ENCODE measurements at places on chromosomes 5 and 9.

DNA sequence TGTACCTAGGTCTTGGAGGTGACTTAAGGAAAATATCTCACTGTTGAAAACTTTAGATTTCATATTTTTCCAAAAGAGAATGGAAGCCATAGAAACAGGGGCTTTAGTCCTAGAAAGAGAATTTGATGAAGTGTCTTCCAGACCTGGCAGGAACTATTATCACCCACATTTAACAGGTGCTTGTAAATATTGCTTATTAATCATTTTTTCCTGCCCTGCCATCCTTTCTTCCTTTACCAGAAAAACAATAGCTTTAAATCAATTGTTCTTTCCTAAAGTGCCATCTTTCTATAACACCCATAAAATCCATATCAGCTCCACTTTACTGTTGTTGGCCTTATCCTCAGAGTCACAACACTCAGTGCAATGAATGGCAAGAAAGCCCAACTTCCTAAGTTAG lies 350.9 kb downstream of the YTHDC2 start:
- no peak for DNase-seq

DNA sequence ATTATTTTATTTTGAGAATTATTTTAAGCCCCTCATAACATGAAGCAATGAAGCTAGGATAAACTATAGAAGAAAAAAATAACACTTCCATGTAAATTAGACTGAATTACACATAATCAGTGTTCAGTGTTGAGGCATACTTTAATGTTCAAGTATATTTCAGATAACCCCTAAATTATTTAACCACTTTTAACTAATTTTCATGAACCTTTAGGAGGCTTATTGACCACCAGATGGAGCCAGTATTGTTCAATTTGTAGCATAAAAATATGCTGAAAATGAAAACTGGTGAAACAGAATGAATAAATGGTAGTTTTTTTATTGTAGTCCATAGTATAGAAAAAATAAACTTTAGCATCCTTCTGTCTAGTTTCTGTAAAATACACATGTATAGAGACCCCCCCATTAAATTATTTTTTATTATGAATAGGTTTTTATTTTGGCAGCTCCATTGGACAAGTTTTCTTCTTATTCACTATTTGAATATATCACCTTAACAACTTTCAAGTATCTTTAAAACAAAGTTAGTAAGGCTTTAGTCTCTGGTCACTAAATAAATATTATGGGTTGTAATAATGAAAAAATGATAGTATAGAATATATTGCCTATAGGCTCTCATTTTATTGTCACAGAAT lies 190.1 kb downstream of the CWC27 start:
- no peak for DNase-seq

DNA sequence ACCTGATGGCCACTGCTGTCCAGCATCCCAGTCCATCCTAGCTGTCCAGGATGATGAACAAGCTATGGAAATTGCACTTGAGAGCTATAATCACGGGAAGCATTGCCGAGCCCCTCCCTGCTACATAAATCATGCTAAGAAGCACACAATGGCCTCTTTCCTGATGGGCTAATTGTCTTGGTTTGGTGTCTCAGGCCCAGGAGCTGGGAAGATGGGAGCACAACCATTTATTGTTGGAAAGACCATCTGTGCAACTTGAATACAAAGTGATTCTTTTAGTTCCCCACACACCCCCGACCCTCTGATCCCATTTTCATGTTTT lies 80.4 kb downstream of the RGS3 start:
- no peak for DNase-seq

DNA sequence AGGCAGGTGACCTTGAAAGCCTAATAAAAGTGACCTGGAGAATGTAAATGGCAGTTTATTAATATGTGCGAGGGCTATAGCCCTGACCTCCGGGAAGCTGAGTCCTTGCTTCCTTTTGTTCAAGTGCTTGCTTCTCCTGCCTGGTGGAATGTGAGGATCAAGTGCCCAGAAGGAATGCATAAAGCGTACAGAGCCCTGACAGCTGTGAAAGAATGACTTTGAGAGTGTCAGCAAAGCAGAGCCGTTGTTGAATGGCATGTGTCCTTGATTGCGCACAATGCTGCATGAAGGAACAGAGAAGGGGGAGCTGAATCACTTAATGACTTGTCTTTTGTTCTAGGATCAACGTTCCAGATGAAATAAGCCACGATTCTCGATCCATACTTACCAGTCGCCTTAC lies 133.0 kb downstream of the SLF1 start:
- no peak for DNase-seq

DNA sequence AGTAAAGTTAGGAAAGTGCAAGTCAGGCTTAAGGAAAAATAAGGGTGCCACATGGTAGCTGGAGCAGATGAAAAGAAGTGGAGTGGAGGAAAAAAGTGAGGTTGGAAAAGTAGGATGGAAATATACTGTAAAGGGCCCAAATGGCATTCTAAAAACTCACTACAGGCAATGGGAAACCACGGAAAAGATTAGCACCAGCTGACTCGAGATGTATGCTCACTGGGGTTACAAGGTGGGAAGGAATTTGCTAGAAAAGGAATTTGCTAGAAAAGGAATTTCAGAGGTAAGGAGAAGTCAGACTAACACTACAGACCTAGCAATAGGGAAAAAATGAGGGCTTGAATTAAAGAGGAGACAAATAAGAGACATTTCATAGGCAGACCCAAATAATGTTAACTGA lies 3.6 kb downstream of the PSMD5 start:
- DNase-seq: no peak

DNA sequence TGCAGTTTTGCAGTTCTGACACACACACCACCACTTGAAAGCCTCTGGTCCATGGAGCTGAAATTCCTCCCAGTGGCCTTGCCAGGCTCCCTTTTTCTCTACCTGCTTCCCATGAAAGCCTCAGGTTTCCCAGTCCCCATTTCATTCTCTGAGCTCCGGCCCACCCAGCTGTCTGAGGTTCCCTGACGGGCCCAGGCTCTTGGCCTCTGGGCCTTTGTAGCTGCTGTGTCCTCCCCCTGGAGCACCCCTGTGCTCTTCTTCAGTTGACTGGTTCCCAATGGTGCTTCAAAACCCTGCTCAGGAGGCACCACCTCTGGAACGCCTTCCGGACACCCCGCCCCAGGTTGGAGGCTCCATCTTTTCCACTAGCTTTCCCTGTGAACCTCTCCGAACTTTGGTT lies 155.9 kb upstream of the SHB start:
- DNase-seq: no peak

DNA sequence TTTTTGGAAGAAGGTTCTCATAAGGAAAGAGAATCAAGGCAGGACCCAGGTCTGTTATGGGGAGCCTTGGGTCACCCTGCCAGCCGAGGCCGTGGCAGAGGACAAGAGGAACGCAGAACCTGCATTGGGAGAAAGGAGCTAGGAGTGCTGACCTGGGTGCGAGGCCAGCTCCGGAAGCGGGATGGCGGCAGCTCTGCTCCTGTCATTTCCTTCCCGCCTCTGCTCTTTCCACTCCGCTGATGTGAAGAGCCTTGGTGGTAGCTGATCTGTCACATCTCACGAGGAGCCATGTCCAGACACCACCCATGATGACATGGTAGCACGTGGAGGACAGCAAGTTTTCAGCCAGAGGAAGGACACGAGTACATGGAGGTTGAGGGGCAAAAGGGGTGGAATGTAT lies 109.5 kb upstream of the COL5A1 start:
- DNase-seq: no peak

GRCh38 chr5:145856285-145856818 lies 16.5 kb downstream of the GRXCR2 start:
- no peak for DNase-seq

- no peak for DNase-seq
Measured at GRCh38 chr9:129655154-129655553, 10.3 kb upstream of the PRRX2 start.

- DNase-seq: no peak
Measured at GRCh38 chr5:9468060-9468388, 77.9 kb downstream of the SEMA5A start.

DNA sequence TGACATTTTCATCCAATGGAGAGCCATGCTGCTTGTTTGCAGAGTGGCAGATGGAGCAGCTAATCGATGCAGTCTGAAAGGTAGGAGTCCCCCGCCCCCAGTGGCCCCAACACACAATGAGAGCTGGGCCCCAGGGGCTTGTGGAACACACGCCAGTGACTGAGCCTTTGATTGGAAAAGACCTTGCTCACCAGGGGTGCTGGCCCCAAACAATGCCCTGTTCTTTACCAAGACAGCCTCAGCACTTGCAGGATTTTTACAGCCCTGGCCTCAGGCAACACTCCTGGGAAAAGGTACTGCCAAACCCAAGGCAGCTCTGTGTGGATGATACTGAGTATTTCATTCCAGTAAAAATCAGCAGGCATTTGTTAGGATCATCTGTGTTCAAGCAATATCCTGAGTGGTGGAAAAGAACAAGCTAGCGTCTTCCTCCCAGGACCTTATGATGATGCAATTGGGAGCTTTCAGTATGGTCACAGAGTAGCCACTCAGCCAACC lies 276.8 kb upstream of the CLINT1 start:
- DNase-seq: no peak

GRCh38 chr5:179110528-179110927 lies 50.4 kb downstream of the ZNF354C start:
- DNase-seq: no peak

DNA sequence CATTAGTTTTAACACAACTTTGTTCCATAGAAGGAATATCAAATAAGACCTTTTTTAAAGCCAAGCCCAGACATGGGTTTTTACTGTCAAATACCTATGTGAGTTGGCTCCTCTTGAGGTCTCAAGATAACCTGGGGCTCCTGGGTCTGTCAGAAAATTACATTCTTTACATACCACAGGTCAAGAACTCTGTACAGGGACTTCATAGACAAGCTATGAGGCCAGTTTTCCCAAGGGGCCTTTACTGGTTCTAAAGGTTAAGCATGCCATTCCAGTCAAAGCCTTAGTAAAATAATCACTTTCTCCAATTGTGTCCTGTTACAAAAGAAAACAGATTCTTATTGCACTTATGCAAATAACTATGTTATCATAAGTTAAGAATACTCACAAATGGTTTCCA lies 15.5 kb upstream of the SMC2 start:
- DNase-seq: no peak

DNA sequence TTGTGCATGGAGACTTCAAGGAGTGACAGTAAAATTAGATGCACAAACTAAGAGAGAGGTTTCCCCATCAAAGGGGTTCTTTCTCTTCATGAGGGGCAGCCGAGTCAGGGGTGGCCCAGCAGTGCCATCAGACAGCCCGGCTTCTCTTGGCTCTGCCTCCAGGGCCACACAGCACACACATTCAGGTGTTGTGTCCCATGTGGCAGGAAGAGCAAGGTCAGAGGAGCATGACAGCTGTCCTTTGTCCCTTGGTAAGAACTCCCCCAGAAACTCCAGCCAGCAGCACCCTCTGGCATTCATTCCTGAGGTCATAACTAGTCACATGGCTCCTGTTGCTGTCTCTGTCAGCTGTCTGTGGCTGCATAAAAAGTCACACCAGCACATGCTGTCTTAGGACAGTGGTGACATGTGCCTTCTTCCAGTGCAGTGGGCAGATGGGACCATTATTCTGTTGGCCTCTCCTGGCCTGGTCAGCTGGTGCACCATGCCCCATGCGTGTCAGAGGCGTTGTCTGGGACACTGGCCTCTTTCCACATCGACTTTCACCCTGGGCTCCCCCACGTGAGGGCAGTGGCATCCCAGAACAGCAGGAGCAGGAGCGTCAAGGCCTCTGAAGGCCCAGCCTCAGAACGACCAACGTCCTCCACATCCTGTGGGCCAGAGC lies 78.4 kb upstream of the OTULINL start:
- no peak for DNase-seq

- DNase-seq: no peak
Measured at GRCh38 chr9:84592918-84593317, 76.6 kb upstream of the NTRK2 start.

- no peak for DNase-seq
Measured at GRCh38 chr9:22257026-22257816, 189.4 kb upstream of the DMRTA1 start.

DNA sequence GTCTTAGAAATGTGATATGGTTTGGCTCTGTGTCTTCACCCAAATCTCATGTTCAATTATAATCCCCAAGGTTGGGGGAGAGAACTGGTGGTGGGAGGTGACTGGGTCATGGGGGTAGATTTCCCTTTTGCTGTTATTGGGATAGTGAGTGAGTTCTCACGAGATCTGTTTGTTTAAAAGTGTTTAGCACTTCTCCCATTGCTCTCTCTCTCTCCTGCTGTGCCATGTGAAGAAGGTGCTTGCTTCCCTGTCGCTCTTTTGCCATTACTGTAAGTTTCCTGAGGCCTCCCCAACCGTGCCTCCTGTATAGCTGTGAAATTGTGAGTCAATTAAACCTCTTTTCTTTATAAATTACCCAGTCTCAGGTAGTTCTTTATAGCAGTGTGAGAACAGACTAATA lies 203.6 kb downstream of the ASTN2 start:
- no peak for DNase-seq

DNA sequence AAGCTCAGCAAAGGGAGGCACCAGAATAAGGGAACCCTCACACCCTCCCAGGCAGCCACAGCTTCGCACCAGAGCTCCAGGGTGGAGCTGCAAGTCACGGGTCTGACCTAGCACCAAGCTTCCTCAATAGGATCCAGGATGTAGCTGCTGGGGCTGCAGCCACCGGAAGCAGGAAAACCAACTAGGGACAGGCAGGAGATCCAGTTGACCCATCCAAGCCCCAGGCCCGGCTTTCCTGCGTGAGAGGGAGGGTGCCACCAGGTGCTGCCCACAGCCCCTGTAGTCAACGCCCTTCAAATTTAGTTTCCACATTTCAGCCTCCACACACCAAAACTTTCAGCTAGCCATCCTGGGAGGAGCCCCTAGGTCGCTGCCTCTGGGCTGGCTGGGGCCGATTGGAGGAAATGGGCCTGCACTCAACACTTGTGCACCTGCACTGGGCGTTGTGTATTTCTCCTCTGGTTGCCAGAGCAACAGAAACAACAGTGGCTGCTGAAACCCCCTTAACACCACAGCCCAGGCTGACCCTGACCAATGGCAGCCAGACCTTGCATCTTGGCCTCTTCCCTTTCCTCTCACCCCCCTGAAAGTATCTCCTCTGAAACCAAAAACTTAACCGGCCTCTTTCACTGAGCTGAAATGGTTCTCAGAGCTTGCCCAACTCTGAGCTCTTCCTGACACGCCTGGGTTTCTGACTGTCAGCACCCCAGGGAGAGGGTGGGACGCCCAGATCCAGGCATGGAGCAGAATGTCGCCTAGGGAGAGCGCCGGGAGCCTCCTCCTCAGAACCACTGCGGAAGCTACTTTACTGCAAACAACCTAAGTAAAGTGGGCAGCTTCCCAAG lies 226.5 kb upstream of the MAP3K1 start:
- DNase-seq: no peak

DNA sequence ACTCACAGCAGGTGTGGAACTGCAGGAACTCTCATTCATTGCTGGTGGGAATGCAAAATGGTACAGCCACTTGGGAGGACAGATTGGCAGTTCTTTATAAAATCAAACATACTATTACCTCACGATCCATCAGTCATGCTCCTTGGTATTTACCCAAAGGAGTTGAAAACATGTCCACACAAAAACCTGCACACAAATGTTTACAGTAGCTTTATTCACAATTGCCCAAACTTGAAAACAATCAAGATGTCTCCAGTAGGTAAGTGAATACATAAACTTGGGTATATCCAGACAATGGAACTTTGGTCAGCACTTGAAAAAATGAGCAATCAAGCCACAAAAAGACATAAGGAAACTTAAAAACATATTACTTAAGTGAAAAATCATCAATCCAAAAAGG lies 215.5 kb downstream of the IRX1 start:
- DNase-seq: no peak

GRCh38 chr9:138098908-138099791 lies 221.6 kb downstream of the CACNA1B start:
- DNase-seq: no peak

Data from stimulated activated CD4-positive, alpha-beta T cell treated with anti-CD3 and anti-CD28 coated beads, Interleukin-1b, Interleukin-23, amount 100 ng/mL, for 1 hour (primary cell).